ENCODE measurements at places on chromosomes 2 and 18. TPM values are rescaled to one million over a fixed set of nuclear protein-coding genes. Genes with fewer than 3 reads are reported as not detected.

The PRKAG3 gene
- total RNA-seq, result not detected

The RFX8 gene
- not detected for total RNA-seq

DNA sequence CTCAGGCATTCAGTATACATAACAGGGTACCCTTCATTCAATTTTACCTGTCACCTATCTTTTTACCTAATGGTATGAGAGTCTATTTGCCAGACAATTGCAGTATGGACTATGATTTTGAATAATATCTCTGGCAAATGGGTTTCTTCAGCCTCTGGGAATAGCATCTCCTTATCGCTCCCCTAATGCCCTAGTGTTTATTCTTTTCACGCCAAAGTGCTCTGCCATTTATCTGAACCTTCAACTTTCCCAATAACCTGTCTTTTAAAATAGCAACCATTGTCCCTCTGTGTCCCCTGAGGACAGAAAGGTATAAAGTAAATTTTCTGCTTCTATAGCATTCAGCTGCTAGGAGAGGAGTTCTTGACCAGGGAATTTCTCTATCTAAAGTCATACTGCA lies 45.0 kb upstream of the FSHR start:
- ATAC-seq, result no peak

The AKAIN1 gene
- total RNA-seq, result not detected

DNA sequence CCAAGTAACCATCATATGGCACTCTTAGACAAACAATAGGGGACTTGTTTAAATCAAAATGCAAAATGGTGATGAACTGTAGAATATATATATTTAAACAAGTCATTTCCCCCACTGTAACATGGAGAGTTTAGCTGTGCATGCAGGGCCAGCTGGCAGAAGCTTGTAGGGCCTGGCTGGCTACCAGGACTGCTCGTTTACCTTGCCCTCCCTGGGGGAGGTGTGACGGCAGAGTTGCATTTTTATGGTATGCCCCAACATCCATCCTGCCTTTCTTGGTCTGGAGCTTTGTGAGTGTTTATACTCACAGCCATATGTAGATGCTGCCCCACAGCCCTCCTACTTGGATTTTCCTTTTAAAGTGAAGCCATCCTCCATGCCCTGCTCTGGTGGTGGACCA lies 101.7 kb upstream of the ZFP36L2 start:
- no peak for ATAC-seq

DNA sequence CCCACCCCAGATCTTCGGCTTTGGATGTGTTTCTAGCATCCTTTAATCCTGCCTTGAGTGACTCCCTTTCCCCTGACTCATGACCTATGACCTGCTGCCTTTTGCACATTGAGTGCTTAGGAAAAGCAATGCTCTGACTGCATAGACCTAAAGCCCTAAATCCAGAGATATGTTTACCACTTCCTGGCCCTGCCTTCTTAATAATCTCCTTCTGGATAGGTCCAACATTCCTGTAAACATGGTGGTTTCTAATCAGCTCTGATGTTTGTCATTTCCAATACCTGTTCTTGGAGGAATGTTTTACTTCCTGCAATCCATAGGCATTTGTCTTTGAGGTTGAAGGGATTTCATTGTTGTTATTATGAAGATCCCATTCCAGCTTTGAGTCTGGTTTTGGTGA lies 2.3 kb downstream of the SLC3A1 start:
- ATAC-seq, result no peak

DNA sequence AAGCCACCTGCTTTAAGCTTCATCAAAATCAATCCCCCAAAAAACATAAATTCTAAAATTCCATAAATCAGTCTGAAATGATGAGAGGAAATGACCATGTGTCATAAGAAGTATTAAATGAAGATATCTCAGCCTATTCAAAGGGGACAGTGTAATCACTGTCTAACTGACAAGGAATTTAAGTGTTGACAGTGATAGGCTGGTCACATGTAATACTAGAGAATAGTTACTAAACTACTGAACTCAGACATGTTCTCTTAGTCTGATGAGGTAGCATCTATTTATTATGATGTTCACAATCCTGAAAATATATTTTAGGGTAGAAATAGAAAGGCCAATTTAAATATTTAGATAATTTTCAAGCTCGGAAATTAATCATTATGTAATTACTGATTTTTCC lies 216.1 kb downstream of the L3MBTL4 start:
- ATAC-seq, result no peak

DNA sequence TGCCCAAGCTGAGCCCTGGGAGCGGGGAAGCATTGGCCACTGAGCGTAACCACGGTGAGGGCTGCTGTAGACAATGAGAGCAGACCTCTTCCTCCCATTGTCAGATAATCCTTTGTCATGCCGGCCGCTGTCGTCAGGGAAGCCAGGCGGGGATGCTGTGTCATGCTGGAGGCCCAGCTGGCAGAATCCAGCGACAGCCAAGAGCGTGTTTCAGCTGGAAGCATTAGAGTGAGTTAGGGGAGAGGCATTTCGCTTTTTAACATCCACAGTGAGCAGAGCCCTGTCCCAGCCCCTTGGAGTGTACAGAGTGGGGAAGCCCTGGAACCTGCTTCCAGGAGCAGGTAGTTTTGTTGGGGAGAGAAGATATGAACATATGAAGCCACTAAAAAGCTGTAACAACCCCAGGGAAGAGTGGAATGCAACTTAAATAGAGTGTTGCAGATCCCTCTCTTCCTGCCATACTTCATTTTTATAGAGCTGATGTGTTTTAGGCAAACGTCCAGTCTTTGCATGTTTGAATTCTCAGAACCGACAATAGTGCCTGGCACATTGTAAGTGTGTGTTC lies 7.0 kb downstream of the CTIF start:
- ATAC-seq, result peak; percentile 30

GRCh38 chr2:240821429-240821778 lies 1.4 kb upstream of the KIF1A start:
- ATAC-seq, result no peak

- no peak for ATAC-seq
Observed at GRCh38 chr2:82411071-82411470, 2048.0 kb downstream of the SUCLG1 start.

The ZNF892 gene
- total RNA-seq, result 5.6 TPM

The CNTNAP5 gene
- total RNA-seq, result not detected

The KIF1A gene
- total RNA-seq, result 0.62 TPM

DNA sequence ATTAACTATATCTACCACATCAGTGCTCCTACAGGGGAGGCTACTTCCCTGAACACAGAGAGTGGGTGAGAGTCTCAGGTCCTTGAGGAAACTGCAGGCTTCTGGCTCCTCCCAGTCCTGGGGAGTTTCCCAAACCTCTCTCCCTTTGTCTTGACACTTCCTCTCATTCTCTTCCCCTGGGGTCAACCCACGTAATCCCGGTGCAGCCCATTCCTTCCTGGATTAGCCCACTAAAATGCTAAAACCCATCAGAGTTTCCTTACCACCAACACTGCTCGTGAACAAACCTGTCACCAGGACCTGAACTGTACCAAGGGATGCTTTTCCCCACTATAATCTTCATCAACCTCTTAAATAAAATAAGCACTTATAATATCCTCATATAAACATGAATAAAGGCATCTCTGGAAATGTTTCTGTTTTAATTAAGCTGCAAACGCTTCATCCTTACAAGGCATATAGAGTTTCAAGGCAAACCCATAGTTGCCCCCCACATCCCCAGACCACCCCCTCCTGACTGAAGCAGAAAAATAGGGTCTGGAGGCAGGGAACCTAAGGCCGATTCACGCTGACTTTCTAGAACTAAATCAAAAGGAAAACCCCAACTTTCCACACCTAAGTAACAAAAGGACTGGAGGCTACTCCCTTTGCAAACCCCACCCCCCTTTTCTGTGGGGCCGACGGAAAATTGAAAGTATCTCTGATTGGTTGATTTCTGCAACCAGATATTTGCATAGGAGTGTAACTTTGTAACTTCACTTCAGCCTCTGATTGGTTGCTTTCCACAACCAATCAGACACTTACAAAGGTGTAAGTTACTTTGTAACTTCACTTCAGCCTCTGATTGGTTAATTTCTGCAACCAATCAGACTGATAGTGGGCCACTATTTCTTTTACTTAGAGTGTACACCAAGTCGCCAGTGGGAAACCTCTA lies 19.0 kb downstream of the TMSB10 start:
- no peak for ATAC-seq

GRCh38 chr2:181677912-181678586 lies 2.3 kb downstream of the NEUROD1 start:
- peak; percentile 72 for ATAC-seq

- peak; percentile 66 for ATAC-seq
Observed at GRCh38 chr2:55014962-55015939, 35.0 kb downstream of the RTN4 start.

- no peak for ATAC-seq
Observed at GRCh38 chr2:40357667-40358066, 94.2 kb downstream of the SLC8A1 start.

DNA sequence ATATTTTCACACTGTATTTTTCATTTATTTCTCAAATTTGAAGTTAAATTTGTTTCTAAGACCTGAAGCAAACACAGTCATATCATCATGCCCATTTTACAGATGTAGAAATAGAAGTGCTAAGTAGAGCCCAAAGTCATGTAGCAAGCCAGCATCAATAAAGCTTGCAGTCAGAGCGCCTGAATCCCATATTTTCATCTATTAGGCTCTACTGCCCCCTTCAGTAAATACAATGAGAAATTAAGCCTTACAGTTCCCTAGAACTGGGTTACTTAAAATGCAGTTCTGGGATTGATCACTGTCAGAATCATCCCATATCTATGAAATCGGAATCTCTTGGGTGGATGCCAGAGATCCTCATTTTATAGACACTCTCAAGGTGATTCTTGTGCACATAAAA lies 419.9 kb downstream of the TGIF1 start:
- peak; percentile 31 for ATAC-seq

DNA sequence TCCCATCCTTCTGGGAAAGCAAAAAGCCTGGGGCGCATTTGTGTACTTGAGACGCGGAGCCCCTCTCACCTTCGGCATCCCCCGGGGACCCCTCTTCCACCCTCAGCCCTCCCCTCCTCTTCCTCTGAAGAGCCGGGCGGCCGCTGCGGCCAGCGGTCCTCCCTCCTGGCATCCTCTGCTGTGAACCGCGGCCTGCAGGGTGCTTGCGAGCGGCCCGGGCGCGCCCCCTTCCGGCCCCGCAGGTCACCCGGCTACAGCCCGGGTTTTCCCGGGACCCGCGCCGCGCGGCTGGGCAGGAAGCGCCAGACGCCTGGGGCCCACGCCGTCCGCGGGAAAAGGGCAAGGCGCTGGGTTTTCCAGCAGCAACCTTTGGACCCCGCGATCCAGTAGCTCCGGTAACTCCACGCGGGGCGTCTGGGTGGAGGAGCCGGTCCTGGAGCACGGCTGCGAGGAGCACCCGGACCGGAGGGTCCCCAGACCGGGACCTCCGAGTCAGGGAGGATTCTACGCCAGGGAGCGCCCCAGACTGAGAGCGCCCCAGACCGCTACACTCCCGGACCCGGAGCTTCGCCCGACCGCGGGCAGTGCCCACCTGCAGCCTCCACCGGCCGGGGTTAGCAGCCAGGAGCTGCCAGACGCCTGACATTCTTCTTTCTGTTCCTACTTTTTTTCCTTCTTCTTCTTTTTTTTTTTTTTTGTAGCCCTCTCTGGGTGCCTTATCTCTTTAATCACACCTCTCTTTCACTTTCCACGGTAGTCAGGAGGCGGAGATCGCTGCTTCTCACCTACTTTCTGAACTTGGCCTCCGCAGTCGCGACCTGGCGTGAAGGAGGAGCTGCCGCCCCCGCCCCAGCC lies at the start of gene IL18R1:
Gene IL18R1 (plus strand): TSS at position 271 of the 855 bp plus-strand sequence. CDS start 6,865 bp downstream, outside the sequence.
- ATAC-seq, result peak; percentile 96

The PFN4 gene
- 0.94 TPM for total RNA-seq

- ATAC-seq, result no peak
Observed at GRCh38 chr2:27298391-27299080, 9.7 kb downstream of the UCN start.

GRCh38 chr2:127419448-127420038 lies 1.3 kb downstream of the PROC start:
- no peak for ATAC-seq

DNA sequence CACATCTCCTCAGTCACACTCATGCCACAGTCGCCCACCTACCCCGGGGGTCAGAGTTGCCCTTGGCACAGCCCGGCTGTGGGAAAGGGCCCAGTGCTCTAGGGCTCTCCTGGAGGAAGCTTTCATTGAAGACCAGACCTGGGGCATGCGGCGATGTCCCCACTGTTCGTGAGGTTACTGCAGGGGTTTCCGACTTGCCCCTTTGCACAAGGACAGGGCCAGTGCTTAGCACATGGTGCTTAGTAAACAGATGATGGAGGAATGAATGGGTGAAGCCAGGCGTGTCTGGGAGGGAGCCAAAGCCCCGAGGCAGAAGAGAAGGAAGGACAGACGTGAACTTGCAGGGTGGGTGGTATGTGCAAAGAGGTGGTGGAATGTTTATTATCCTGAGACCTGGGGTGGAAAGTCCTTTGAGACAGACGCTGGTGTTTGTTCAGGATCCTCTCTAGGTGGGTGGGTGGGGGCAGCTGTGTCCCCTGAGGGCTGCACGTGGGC lies 205.9 kb upstream of the ARL4C start:
- ATAC-seq, result no peak

GRCh38 chr18:11783716-11784331 lies 67.4 kb upstream of the CHMP1B start:
- ATAC-seq, result no peak

The CIB4 gene
- not detected for total RNA-seq

DNA sequence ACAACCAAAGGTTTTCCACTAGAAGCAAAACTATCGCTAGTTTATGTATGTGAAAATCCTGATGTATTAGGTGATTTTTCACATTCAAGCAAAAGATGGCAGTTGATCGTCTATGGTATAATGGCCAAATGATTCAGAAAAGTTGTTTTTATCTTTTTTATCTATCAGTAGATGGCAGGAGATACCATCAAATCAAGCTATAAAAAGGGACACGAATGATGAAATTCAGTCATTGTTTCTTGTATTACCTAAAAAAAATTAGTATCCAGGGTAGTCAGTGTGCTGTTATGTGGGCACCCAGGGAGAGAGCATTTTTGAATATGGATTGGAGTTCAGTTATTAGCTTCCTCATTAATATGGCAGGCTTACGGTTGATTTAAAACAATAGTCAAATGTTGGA lies 22.9 kb upstream of the CAVIN2 start:
- no peak for ATAC-seq

DNA sequence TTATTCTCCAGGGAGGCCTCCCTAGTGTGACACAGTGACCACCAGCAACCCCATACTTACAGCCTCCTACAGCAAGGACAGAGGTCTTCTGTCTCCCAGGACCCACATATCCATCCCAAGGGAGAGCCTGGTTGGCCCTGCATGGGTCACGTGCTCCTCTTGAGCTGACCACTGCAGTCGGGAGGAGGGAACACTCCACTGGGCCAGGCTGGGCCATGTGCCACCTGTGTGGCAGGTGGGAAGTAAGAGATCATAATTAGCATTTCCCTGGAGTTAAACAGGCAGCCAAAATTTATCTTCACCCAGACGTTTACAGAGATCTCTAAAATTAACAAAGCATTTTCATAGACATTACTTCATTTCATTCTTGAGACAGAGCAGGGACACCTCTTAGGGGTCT lies 33.4 kb upstream of the MLPH start:
- ATAC-seq, result no peak

GRCh38 chr2:231183851-231184250 lies 14.6 kb upstream of the ARMC9 start:
- no peak for ATAC-seq
